Right cardiac atrium (tissue), 5 donors: ENCODE measurements at places on chromosomes 11 and 22.

DNA sequence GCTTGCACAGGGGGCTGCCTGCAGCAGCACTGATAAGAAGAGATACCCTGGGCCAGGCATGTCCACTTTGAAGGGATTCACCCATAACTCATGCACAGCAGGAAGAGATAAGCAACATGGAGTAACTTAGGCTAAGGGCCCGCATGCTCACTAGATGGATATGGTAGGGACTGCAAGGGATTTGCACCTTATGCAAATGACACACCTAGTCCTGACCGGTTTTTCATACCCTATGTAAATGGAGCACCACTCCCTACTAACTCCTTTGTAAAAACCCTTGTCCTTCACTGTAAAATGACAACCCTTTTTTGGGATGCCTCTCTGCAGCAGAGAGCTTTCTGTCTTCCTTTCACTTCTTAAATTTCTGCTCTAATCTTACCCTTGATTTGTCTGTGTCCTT lies 658.9 kb upstream of the CCDC179 start:
- DNase-seq = no peak

GRCh38 chr11:130001461-130002351 lies 929 bp downstream of the PRDM10 start:
- DNase-seq = peak; percentile 49

DNA sequence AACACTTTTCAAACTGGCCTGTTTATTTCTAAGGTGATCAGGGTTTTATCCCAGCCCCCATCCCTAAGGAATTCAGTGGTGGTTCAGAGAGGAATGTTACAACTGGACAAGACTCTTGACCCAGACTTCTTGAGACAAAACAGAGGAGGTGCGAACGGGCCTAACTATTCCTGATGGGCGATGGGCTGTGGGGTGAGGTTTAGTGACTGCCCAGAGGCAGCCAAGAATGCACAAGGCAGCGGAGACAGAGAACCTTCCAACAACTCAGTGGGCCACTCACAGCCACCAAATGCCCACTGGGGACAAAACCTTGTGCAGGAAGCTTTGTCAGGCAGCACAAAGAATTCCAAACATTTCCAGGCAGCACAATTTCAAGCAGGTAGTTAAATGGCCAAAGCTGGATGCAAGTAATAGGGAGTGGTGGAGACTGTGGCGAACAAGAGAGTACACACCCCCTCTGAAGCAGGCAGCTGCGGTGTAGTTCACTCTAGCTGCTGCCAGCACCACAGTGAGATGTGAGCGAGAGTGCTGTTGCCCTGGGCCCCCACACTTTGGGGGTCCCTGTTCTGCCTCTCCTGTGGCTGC lies 29.2 kb downstream of the SCUBE1 start:
- DNase-seq = no peak

GRCh38 chr11:107275632-107276031 lies 182.0 kb downstream of the CWF19L2 start:
- no peak for DNase-seq

- DNase-seq = no peak
Observed at GRCh38 chr11:92865352-92865751, 104.1 kb upstream of the MTNR1B start.

- DNase-seq = no peak
Observed at GRCh38 chr11:68117853-68118470, 3.2 kb downstream of the CHKA start.

DNA sequence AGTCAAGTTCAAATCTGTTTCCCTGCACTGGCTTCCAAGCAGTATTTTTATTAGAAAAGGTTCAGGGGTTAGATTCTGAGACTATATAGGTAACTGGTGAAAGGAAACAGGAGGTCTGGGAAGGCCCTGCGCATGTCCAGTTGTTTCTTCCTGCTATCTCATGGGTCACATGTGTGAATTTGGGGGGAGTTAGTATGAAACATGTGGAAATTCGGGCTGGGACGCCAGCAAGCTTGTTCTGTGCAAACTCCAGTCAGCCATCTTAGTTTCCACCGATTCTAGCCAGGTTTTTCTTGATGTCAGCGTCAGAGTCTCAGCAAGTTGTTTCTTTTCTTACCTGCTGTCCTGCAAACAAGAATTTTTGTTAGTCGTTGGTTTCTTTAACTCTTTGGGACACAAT lies 46.8 kb downstream of the NNMT start:
- no peak for DNase-seq

GRCh38 chr11:44808053-44808753 lies 81.4 kb downstream of the TSPAN18 start:
- DNase-seq = no peak

DNA sequence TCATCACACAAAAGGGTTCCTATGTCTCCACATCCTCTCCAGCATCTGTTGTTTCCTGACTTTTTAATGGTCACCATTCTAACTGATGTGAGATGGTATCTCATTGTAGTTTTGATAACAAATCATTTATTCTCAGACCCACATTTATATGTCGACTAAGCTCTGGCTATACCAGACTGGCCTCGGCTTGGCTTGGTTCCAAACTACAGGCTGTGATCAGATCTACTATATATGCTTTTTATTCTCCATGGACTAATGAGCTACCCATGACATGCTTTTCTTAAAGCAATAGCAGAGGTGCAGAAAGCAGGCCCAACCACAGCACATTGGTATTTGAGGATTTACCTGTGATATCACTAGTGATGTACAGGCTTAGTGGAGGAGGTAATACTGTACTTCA lies 139.8 kb upstream of the PGR start:
- DNase-seq = no peak

GRCh38 chr11:76753950-76754349 lies 29.2 kb upstream of the TSKU start:
- no peak for DNase-seq

DNA sequence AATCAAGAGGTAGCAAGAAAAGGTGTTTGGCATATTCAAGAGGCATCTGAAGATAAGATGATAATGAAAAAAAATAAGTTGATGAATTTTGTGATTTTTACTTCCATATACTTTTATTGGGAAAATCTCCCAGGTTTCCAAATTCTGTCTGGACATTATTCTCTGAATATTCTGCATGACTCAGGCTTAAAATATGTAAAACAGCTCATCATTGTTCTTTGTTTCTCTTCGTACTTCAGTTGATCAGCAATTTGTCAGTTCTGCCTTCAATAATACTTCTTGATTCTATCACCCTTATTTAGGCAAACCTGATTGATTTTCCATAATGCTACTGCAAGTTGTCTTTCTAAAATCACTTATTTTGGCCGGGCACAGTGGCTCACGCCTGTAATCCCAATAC lies 30.2 kb downstream of the GTF2H1 start:
- no peak for DNase-seq

- no peak for DNase-seq
Observed at GRCh38 chr11:5705688-5706087, 16.1 kb downstream of the TRIM22 start.

- DNase-seq = no peak
Observed at GRCh38 chr22:26837784-26838470, 180.5 kb downstream of the MIAT start.

DNA sequence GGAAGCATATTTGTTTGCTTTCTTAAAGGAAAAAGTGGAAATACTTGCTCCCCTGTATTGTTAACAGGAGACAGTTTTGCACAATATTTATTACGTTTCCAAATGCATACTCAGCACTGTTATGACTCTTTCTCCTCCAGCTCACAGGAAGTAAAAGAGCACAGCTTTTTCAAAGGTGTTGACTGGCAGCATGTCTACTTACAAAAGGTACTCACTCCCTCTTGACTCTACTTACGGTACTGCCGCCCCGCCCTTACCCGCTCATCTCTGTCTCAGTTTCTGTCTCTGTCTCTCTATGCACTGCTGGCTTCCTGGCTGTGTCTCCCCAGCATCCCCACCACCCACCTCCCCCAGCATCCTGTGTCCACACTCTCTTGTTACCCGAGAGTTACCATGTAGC lies 32.2 kb upstream of the MYO18B start:
- DNase-seq = no peak

DNA sequence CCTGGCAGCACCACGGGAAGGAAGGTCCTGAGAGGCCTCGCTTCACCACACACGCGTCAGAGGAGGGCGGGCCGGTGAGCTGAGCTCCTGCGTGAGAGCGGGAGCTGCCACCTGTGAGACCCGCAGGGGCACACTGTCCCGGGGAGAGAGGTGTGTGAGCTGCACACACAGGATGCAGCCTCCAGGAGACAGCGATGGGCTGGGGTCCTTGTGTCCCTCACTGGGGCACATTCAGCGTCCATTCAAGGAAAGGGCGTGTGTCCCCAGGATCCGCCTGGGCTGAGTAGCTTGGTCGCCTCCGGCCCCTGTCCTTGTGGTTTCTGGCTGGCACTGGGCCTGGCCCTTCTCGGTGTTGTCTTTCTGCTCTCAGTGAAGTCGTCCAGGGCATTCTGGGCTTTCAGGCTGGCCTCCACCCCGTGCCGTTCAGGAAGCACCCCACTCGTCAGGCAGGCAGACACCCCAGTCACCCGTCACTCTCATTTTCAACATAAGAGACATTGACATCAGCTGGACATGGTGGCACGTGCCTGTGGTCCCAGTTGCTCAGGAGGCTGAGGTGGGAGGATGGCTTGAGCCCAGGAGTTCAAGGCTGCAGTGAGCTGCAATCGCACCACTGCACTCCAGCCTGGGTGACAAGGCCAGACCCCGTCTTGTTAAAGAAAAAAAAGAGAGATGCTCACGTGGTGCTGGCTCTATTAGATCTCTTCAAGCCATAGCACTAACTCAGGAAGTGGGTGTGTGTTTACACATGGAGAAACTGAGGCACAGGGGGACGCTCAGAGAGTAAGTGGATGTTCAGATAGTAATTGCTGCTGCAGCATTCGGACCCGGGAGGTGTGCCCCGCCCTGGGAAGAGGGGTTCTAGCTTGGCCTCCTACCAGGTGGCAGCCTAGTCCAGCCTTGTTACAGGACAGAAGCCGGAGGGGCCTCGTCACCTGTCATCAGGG lies 1081.6 kb downstream of the BRD1 start:
- no peak for DNase-seq

- no peak for DNase-seq
Observed at GRCh38 chr22:37212174-37212906, at the start of gene SSTR3. TSS of gene SSTR3 (minus strand) at chr22:37212477. CDS start at chr22:37207803, 4,674 bp downstream.

DNA sequence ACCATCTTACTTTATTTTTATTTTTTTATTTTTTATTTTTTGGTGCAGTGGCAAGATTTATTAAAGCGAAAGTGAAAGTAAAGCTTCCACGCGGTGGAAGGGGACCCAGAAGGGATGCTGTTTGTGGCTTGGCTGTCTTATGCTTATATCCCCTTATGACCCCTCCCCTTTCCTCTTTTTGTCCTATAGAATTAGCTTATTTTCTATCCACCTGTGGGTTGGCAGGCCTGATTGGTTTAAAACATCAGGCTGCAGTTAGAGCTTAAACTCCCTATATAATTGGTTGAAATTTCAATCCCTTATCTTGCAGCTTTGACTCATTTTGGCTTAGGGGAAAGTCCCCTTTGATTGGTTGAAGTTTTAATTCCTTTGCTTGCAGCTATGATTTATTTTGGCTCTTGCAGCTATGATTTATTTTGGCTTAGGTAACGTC lies 50.5 kb downstream of the NNMT start:
- DNase-seq = no peak

- DNase-seq = no peak
Observed at GRCh38 chr11:124878759-124879492, 13.7 kb downstream of the ROBO3 start.

DNA sequence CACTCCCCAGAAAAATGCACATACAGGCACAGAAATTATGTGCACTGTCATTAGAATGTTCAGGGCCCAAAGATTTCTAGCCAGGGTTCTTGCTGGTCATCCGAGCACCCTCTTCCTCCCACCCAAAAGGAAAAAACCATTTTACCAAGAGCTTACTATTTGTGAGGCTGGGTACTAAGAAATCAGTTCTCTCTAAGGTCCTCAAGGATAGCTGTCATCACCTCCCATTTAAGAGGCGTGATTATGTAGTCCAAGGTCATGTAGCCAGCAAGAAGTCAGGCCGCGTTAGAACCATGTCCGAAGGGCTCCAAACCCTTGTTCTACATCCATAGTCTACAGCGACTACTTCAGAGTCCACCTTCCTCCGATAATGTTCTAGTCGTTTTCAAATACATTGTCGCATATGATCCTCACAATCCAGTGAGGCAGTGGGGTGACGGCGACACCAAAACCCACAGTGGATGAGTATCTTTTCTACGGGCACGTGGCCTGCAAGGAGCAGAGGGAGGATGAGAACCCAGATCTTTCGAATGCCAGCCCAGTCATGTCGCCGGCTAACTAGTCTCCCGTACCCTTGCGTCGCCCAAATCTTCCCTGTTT lies 634 bp downstream of the TIMM8B start:
- DNase-seq = no peak

- DNase-seq = no peak
Observed at GRCh38 chr11:96400697-96401096, 10.9 kb downstream of the JRKL start.

- no peak for DNase-seq
Observed at GRCh38 chr11:34680918-34681586, 60.2 kb downstream of the EHF start.

DNA sequence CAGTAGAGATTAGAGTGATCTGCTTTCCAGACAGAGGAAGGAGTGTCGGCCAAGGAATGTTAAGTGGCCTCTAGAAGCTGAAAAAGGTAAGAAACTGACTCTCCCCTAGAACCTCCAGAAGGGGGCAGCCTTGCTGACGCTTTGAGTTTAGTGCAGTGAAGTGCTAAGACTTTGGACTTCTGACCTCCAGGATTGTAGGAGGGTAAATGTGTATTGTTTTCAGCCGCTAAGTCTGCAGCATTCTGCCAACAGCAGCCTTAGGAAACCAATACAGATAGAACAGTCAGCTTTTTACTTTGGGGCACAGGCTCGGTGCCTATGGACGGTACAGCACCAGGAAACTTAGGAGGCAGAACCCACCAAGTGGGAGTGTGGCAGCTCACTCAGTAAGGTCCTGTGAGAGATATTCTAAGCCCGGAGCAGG lies 3.6 kb upstream of the TBC1D22A start:
- DNase-seq = no peak

GRCh38 chr11:55357560-55358184 lies 10.1 kb upstream of the OR4A15 start:
- no peak for DNase-seq

- no peak for DNase-seq
Observed at GRCh38 chr11:76291576-76292526, 85.5 kb upstream of the WNT11 start.

DNA sequence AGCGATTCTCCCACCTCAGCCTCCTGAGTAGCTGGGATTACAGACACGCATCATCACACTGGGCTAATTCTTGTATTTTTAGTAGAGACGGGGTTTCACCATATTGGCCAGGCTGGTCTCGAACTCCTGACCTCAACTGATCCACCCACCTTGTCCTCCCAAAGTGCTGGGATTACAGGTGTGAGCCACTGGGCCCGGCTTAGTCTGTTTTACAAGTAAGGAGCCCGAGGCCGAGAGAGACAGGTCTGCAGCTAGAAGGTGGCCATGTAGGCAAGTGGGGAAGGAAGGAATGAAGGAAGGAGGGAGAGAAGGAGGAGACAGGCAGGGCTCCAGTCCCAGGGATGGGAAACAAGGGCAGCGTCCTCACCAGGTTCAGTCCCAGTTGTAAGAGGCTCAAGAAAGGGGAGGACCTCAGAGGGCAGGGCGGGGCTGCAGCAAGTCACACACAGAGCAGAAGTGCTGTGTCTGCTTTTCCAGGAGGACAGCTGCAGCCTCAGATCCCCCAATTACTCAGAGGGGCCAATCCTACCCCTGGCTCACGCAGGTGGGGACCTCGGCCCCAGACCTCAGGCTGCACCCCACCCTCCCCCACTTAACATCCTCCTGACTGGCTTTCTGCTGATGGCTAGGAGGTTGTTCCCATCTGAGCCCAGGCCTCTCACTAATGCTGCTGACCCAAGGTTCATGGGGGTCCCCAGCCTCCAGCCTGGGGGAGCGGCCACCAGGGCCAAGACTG lies 53.8 kb upstream of the PRR5 start:
- peak; percentile 77 for DNase-seq

- peak; percentile 19 for DNase-seq
Observed at GRCh38 chr11:118641397-118642019, 34.1 kb downstream of the PHLDB1 start.
